ENCODE measurements at places on chromosomes 3 and 15.

DNA sequence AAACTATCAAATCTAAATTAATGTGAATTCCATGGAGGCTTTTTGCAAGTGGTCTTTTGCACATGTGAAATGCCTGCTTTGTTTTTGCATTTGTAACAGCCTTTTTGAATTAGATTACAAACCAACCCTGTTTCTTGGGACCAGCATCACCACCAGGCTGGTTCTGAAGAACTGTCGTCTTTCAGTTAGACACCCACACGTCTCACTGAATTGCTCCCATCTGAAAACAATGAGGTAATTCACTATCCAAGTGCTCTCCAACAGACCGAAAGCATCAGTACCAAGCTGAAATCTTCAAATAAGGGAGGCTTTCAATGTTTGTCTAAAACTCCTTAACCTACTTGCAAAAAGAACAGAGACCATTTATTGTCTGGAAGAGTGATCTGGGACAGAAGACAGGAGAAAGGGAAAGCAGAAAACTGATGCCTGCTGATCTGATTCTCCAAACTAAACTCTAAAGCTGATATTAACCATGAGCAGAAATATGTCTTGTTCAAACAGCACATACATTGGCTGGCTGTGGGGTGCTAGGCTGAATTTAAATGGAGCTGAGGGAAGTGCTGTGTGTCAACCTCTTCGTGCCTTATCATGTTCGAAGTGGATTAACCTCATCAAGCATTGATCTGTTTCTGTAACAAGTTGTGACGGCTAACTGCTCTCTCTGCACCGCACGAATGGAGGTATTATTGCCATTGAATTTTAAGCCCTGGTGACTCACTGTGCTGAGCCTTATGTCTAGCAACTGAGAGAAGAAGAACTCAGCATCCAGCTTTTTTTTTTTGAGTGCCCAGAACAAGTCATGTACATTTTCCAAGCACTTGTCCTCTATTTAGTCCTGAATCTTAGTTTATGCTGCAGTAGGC lies 213.7 kb upstream of the P2RY1 start:
- DNase-seq: no peak

GRCh38 chr3:132205609-132206008 lies 111.6 kb upstream of the ACP3 start:
- DNase-seq: no peak

- no peak for DNase-seq
Observed at GRCh38 chr3:172071780-172072330, 32.5 kb downstream of the FNDC3B start.

DNA sequence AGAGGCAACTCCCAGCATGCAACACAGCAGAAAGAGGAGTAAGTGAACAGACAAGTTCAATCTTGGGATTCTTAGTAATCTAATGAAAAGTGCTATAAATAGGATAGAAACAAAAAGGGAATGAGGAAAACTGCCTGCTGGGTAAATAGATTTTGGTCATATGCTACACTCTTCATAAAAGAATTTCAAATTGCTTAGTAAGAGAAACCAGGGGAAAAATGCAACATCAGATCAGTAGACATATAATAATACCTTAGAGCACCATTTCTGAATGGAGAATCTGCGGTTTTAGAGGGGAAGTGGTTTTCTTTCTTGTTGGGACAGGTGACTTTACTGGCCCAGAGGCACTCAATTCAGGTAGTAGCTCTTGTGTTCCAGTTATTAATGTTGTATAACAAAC lies 13.4 kb upstream of the TBC1D5 start:
- no peak for DNase-seq

DNA sequence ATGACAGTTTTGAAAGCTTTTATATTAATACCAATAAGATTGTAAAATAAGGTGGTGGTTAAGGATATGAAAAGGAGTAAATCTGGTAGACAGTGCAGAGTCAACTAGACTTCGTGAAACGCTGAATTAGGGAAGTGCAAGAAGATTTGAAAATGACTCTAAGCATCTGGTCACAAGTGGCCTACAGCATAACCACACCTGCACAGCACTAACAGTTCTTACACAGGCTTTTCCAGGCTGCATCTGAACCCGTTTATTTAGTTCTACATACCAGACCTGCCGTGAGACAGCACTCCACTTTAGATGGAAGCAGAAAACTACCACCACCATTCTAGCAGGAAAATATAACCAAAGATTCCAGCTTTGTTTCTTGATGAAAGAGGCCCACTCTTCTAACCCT lies 1.9 kb downstream of the DMXL2 start:
- DNase-seq: peak; percentile 39

- no peak for DNase-seq
Observed at GRCh38 chr15:31269816-31270575, 56.6 kb upstream of the KLF13 start.
